ENCODE measurements at places on chromosomes 11 and 22.

DNA sequence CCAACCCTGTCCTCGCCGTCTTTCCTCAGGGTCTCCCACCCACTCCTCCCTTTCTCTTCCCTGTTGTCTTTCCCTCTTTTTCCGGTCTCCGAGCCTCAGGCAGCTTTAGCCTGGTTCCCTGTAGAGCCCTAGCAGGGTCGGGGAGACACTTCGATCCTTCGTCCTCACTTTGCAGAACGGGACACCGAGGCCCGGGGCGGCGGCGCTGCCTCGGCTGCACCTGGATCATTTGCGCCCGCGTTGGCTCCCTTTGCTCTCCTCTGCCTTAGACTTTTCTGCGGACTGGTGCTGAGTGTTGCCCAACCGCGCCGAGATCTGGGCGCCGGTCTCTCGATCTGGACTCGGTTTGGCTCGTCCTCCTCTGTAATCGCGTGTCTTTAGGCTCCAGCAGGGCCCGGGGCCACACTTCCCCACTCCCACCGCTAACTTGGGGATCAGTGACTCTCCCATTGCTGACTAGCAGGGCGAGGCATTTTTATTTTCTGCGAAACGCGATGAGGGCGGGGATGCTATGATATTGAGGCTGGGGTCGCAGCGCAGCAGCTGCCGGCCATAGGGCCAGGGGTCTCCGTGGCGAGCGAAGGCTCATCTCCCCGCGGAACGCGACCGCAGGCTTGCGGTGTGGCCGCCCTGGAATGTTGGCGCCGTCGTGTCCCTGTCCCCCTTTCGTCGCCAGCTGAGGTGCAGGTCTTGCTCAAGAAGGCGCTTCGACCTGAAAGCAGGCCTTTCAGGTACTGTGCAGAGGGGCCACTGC is 1.6 kb upstream of the E2F8 start:
- no peak for DNase-seq

GRCh38 chr22:43852573-43853327 is 9.6 kb downstream of the SULT4A1 start:
- no peak for DNase-seq

DNA sequence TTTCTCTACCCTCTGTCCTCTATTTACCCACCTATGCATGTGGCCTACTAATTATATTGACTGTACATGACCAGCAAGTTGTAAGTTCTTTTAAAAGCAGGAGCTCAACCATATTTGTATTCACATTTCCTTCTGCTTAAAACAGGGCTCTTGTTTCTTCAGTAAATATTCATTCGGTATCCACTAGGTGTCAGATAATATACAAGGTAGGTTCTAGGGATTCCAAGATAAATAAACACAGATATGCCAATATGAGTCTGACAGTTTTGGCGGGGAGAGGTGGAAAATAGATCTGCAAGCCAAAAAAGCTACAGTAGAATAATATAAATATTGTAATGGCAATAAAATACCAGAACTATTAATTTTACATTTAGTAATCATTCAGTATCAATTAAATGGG is 15.3 kb upstream of the RAB30 start:
- peak; percentile 33 for DNase-seq

DNA sequence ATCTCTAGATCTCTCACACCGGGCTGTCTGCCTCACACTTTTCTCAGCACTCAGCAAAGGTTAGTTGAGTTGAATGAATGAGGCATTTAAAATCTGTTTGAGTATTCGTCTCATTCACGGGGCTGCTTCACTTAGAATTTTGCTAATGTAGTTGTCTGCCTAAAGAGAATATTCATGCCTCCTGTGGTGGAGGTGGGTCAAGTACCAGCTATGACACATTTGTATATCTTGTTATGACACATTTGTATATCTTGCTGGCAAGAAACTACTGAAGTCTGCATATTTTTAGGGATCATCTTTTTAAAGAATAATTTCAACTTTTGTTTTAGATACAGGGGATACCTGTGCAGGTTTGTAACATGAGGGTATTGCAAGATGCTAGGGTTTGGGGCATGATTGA is 43.1 kb downstream of the LDLRAD3 start:
- DNase-seq = no peak

- no peak for DNase-seq
Measured at GRCh38 chr22:47084226-47084625, 321.8 kb downstream of the TBC1D22A start.

DNA sequence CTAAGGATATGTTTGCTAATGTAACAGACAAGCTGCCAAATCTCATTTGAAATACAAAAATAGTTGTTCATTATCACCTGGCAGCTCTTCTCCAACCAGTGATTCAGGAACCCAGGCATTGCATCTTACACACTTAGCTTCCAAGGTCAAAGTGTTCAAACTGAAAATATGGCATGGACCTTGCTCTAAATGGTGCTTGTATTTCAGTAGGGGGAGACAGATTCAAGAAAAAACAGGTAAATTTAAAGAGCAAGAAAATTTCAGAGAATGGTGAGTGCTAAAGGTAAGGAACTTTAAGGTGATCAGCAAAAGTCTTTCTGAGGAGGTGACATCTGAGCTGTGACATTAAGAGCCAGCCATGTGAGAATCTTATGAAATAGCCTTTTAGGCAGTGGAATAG is 82.8 kb upstream of the E2F8 start:
- DNase-seq = no peak

GRCh38 chr11:102453302-102453695 is 734 bp upstream of the TMEM123 start:
- peak; percentile 37 for DNase-seq

- no peak for DNase-seq
Measured at GRCh38 chr11:93512073-93512475, 31.1 kb downstream of the SMCO4 start.

- peak; percentile 48 for DNase-seq
Measured at GRCh38 chr22:38317995-38318715, 922 bp upstream of the CSNK1E start.

DNA sequence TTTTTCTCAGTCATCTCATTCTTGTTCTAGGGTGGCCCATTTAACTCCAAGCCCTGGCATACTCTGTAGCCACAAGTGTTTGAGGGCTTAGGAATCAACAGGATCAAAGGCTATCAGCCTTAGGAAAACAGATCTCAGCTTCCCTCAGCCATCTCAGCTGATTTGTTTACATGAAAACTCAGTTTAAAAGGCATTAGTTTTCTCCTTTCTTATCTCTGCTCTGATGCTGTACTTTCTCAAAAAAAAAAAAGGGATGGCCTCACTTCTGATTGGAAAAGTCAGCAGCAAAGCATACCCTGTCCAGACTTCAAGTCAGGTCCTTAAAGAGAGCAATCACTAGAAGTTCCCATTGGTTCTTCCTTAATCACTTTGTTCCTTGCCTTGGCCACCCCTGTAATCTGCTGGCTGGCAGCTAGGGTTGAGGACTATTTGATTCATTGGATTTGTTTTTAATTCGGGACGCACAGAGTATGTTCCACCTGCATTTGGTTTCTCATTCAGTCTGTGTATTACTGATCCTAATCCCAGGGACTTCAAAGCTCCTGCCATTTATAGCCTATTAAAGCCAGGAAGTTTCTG is 102.8 kb downstream of the EXT2 start:
- no peak for DNase-seq

Measured in brain (organoid and tissue), 16 donors.